ENCODE measurements at places on chromosomes 7 and 10. TPM values are rescaled to one million over a fixed set of nuclear protein-coding genes. Genes with fewer than 3 reads are reported as not detected.

- no peak overlapping the region for H3K27ac ChIP-seq
- H3K4me3 ChIP-seq = no peak overlapping the region
- H3K4me1 ChIP-seq = peaks cover 6% of the 10 kb centered on the region
- DNase-seq = no peak
- H3K27me3 ChIP-seq = no peaks in the 10 kb centered on the region
- peaks cover 19% of the 10 kb centered on the region for H3K36me3 ChIP-seq
Measured at GRCh38 chr7:6012355-6013104, 3.5 kb downstream of the AIMP2 start.

DNA sequence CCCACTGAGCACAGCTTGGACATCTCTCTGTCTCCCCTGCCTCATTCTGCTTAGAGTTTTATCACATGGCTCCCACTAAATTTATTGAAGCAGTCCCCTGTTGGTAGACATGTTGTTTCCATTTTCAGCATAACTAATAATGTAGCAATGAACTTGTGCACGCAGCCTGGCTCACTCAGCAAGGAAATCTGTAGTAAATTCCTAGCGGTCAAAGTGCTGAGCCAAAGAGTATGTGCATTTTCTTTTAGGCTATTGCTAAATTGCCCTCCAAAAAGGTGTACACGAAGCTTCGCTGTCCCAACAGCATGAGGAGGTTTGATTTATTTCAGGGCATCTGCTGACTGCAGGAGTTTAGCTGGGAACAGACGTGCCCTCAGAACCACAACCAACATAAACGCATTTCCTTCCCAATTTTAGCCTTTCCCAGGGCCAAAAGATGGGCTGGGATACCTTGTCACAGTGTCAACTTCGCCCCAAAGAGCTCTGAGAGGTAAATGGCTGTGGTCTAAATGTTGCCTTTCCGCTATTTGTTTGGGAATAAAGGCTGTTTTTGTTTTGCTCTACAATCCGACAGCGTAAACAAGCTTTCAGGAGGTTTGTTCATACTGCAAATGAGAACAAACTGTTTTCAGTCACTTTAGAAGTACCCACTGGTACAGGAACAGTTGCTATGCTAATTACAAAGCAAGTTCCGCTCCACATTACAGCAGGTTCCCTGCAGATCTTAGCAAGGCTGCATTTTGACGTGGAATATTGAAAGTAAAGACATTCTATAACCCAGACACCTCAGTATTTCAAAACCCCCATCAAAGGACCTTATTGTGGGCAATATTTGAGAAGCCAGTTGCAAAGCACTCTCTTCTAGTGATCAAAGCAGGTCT, 16.8 kb downstream of the VSIR start:
- peaks cover 93% of the 10 kb centered on the region for H3K4me1 ChIP-seq
- H3K27me3 ChIP-seq = no peaks in the 10 kb centered on the region
- H3K4me3 ChIP-seq = peak overlapping the region; percentile 23
- DNase-seq = peak; percentile 83
- H3K36me3 ChIP-seq = peaks cover 30% of the 10 kb centered on the region
- no peak overlapping the region for H3K27ac ChIP-seq

- H3K27me3 ChIP-seq = no peaks in the 10 kb centered on the region
- no peaks in the 10 kb centered on the region for H3K36me3 ChIP-seq
- no peak overlapping the region for H3K27ac ChIP-seq
- DNase-seq = no peak
Measured at GRCh38 chr7:66216687-66217086, 11.6 kb downstream of the TPST1 start.

DNA sequence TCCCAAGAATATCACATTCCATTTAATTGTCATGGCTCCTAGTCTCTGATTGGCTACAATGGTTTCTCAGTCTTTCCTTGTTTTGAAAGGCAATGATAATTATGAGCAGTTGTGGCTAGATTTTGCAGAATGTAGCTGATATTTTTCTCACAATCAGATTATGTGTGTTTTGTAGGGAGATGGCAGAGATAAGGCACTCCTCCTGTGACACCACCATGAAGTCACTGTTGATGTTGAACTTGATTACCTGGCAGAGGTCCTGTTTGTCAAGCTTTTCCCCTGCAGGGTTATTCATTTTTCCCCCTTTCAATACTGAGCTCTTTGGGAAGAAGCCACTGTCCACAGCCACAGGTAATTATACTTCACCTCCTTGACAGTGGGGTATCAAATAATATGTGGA, 602.9 kb upstream of the PFKP start:
- no peak overlapping the region for H3K27ac ChIP-seq
- no peaks in the 10 kb centered on the region for H3K27me3 ChIP-seq
- no peak for DNase-seq

DNA sequence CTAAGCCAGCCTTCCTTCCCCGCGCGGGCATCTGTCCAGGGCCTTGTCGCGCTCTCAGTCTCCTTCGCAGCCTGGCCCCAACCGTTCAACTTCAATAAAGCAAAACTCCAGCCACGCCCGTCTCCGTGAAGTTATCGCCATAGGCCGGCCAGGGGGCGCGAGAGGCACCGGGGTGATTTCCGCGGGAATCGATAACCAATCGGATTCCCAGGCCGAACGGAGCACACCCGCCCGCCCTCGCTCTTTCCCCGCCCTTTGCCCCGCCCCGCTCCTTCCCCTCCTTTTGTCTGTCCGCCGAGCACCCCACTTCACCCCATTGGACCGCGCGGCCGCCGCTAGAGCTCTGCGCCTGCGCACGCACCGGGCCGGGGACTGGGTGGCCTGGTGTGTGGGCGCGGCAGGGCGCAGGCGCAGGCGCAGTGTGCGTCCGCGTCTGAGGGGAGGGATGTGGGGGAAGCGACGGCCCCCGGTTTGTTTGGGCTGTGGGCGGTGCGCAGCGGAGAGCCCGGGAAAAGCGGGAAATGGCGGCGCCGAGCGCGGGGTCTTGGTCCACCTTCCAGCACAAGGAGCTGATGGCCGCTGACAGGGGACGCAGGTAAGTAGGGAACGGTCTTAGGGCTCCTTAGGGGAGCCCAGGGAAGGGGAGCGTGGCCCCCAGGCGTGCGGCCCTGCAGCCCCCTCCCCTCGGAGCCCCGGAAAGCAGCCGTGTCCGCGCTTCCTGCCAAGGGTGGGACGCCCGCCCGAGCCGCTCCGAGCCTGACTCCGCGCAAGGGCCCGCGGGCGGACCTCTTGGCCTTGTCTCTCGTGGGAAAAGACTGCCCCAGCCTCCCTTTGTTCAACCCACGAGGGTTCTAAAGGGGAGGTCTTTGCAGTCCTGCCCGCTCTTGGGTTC, at the start of gene CASP2:
Gene CASP2, plus strand, starts transcription at position 417 of the 892 bp plus-strand sequence. Its CDS starts 105 bp downstream, at position 522.
- H3K4me3 ChIP-seq = peak within 1 kb of the TSS; percentile 59
- peaks cover 10% of the 10 kb centered on the region for H3K36me3 ChIP-seq
- peak within 1 kb of the TSS; percentile 83 for H3K27ac ChIP-seq
- peaks cover 29% of the 10 kb centered on the region for H3K4me1 ChIP-seq
- peak; percentile 98 for DNase-seq
- H3K27me3 ChIP-seq = no peaks in the 10 kb centered on the region

RPP30 gene
- total RNA-seq = 123 TPM

GRCh38 chr7:24715661-24716479, 41.4 kb downstream of the GSDME start:
- H3K27me3 ChIP-seq = no peaks in the 10 kb centered on the region
- DNase-seq = no peak
- H3K4me3 ChIP-seq = no peak overlapping the region
- no peak overlapping the region for H3K27ac ChIP-seq

- no peaks in the 10 kb centered on the region for H3K36me3 ChIP-seq
- H3K4me3 ChIP-seq = no peak overlapping the region
- H3K27me3 ChIP-seq = no peaks in the 10 kb centered on the region
- no peak for DNase-seq
Measured at GRCh38 chr7:6205971-6206660, 66.3 kb downstream of the CYTH3 start.

DNA sequence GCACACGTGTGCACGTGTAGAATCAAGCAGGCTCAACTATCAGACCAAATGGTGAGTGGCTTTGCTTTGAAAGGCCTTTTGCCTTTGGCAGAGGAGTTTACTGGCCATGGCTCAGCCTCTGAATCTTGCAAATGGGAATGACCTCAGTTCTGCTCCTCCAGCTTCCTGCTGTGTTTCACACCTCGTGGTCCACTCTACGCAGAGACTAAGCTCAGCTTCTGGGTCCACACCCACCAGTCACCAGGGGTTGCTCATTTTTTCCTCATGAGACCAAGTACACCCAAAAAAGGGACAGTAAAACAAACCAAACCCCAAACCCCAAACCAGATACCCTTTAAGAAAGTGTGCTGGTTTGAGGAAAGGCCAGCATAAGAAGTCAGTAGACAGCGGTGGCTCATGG, 236.4 kb downstream of the DNAJB6 start:
- no peak overlapping the region for H3K27ac ChIP-seq
- H3K4me1 ChIP-seq = peaks cover 9% of the 10 kb centered on the region
- no peak overlapping the region for H3K4me3 ChIP-seq
- no peak for DNase-seq
- no peaks in the 10 kb centered on the region for H3K36me3 ChIP-seq

GRCh38 chr10:48505394-48506112, 99.3 kb downstream of the ARHGAP22 start:
- H3K36me3 ChIP-seq = no peaks in the 10 kb centered on the region
- H3K27ac ChIP-seq = peak overlapping the region; percentile 51
- no peaks in the 10 kb centered on the region for H3K27me3 ChIP-seq
- H3K4me3 ChIP-seq = no peak overlapping the region
- H3K4me1 ChIP-seq = no peaks in the 10 kb centered on the region

DNA sequence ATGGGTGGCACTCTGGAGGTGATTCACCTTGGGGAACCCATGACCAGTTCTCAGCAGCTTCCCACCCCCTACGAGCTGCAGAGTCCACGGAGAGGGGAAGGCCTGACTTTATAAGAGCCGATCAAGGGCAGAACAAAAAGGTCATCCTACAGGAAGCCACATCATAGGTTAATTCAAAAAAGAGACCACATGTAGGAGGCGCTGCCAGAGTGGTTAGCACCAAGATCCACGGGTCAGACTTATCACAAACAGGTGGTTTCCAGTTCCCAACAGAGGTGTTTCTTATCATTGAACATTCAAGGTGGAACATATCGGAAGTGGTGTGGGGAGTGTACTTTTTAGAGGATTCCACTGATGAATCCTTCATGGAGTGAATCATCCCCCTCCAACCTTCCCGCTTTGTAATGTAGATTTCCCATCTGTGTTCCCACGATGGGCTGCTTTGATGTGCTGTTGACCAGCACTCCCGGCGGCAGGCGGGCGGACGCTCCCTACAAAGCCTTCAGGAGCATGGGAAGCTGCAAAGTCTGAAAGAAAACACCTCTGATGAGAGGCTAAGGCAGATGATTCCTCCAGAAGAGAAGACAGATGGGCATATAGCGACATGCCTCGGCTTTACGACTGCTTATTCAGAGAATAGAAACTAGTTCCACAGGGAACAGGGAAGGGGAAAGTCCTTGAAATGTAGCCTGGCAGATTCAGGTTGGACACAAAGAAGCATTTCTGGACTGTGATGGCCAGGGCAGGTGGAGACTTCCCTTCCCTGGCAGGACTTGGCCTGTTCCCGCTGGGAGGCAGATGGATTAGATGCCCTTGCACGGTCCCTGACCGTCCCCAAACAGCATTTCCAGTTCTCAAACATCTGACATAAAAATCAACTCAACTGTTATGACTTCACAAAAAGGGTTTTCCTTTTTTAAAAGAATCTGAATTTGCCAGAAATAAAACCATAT, 66.5 kb downstream of the AFAP1L2 start:
- no peaks in the 10 kb centered on the region for H3K27me3 ChIP-seq
- no peaks in the 10 kb centered on the region for H3K36me3 ChIP-seq
- no peak overlapping the region for H3K4me3 ChIP-seq
- no peak for DNase-seq
- H3K4me1 ChIP-seq = no peaks in the 10 kb centered on the region
- no peak overlapping the region for H3K27ac ChIP-seq
